Foreskin melanocyte (primary cell): ENCODE measurements at places on chromosomes 1 and 21.

- no peak for DNase-seq
These were observed 15.5 kb upstream of the SFT2D2 start for GRCh38 chr1:168210312-168210711.

- DNase-seq, result no peak
These were observed 450 bp downstream of the ARHGAP30 start for GRCh38 chr1:161069241-161069640.

DNA sequence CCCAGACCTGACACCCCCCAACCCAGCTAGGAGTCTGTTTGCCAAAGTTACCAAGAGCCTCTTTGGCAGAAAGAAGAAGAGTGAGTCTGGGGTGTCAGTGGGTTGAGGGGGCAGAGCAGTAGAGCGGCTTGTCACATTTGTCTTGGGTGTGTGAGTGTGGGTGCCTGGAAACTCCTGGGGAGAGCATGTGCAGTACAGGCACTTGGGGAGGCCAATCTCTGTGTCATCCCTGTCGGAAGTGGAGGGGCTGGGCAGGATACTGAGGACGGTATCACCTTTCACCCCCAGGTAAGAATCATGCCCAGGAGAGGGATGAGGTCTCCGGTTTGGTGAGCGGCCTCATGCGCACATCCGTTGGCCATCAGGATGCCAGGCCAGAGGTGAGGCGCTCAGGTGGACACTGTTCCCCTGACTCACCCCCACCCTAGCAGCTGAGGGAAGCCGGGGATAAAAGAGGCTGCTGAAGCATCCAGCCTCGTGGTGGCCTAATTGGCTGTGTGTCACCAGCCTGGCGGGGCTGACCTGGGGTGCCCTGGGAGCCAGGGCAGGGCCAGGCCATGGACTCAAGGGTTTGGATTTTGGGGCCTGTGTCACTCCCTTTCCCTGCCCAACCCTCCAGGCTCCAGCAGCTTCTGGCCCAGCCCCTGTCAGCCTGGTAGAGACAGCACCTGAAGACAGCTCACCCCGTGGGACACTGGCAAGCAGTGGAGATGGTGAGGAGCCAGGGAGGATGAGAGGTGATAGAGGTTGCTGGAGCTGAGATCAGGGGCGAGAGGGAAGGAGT lies 3.3 kb downstream of the PLK3 start:
- no peak for DNase-seq

GRCh38 chr21:43842742-43843141 lies 22.3 kb upstream of the AGPAT3 start:
- no peak for DNase-seq

DNA sequence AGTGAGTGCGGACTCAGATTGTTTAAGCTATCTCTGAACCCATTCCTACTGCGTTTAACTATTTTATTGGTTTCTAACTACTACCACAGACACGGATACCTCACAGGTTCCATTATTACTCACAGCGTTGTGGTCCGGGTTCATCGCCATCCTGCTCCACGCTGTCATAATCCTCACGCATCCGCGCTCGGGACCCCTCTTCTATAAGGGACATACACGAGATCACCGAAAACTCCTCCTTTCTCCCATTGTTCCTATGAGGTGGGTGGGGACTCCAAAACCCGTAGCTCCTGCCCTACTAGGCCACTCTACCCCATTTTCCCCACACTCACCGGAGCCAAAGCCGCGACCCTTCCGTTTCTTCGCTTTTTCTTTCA lies 610 bp downstream of the RBM8A start:
- DNase-seq, result no peak

GRCh38 chr1:3459051-3459908 lies 4.8 kb downstream of the ARHGEF16 start:
- no peak for DNase-seq

DNA sequence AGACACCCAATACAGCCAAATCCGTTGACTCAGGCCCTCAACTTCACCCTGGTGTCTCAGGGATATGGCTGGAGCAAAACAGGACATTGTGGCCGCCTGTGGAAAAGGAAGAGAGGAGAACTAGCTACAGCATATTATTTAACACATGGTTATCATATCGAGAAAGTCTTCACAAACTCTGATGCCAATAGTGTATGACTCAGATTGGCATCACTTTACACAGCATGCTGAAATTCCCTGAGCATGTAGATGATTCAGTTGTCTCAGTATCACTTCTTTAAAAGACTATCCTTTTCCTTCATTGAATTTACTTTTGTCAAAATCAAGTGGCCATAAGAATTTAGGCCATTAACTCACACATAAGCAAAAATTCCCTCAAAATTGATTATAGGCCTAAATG lies 20.1 kb downstream of the HSD3B2 start:
- DNase-seq, result no peak

- no peak for DNase-seq
These were observed 52.7 kb downstream of the NPHP4 start for GRCh38 chr1:5939271-5940170.

DNA sequence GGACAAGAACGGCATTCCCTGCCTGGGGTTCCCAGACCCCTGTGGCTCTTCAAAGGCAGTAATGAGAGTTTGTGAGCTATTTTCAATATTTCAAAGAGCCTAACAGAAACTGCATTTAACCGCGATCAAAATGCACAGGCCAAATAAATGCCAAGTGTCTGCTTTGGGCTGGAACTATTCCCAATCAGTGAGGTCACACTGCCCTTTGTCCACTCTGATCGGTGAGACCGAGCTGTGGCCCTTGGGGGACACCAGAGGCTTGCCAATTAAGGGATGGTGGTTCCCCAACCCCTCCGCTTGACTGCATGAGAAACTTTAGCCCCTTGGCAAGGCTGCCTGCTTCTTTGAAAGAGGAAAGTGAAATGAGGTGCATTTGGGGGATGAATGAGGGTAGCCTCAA lies 20.3 kb downstream of the CSMD2 start:
- no peak for DNase-seq

GRCh38 chr1:167412920-167413319 lies 105.4 kb downstream of the CD247 start:
- no peak for DNase-seq

DNA sequence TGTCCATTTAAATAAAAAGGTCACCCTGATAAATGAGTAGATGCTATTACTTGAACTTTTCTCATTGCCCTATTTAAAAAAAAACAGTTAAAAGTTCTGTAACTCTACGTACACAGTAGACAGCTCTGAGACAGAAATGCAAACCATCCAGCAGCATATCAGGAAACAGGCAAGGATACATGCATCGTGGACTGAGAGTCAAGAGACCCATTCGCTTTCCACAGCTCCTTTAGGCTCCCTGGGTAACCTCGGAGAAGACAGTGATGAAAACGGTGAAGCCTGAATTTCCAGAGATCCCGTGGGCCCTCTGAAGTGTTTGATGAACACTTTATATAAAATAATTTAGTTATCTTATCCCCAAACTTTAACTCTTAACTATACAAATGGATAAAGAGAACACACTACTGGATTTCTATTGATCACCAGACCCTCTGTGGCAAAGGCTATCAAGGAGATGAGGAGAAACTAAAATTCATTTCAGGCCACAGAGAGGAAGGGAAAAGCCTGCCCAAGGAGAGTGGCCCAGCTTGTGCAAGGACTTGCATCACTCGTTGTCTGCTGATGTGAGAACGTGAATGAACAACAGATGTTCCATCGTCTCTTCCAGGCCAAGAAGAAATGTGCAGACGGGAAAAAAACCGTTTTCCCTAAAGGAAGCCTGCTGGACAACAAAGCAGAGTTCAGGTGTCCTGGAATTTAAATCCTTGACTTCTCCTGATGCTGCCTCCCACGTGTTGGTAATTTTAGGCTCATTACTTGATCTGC lies 131.0 kb downstream of the TGFBR3 start:
- no peak for DNase-seq

DNA sequence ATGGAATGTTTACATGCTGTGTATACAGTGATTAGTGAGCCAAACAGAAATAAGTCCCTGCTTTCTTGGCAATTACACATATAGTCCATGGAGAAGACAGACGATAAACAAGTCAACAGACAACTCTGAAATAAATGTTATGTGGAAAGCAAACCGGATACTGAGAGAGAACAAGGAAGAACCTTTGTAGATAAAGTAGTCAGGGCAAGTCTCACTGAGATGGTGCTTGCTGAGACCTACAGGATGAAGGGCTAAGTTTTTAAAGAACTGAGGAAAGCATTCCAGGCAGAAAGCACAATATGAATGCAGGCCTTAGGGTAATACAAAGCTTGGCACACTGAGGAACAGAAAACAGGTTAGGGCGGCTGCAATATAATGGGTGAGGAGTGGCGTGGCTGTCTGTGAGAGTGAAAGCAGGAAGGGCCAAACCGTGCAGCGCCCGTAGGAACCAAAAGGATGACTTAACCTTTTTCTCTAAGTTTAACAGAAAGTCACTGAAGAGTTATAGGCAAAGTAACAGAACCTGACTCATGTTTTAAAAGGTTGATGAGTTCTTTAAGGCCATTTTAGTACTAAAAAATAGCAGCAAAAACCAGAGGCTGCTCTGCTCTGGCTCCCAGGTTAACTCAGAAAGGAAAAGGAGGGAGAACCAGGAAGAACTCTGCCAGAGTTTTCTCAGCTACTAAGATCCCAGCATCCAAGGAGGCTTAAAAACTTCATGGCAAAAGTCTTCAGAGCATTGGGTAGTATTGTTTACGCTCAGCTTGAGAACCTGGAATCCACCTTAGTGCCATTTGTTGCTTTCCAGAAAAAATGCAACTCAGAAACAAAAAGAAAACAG lies 8.7 kb upstream of the TTF2 start:
- DNase-seq, result no peak

DNA sequence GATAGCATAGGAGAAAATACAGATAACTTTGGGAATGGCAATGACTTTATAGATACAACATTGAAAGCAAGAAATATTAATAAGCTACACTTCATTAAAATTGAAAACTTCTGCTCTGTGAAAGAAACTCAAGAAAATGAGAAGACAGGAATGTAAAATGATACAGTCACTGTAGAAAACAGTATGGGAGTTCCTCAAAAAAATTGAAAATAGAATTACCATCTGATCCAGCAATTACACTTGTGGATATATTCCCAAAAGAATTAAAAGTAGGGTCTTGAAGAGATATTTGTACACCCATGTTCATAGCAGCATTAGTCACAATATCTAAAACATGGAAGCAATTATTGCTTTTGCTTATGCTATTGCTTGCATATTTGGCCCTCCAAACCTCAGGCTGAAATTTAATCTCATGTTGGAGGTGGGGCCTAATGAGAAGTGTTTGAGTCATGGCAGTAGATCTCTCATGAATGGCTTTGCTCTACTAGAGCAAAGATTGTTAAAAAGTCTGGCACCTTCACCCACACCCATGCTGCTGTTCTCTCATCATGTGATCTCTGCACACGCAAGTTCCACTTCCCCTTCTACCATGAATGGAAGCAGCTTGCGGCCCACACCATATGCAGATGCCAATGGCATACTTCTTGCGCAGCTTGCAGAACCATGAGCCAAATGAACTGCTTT lies 15.3 kb upstream of the AHCYL1 start:
- DNase-seq, result no peak

- DNase-seq, result no peak
These were observed 10.8 kb downstream of the DPT start for GRCh38 chr1:168717906-168718891.

DNA sequence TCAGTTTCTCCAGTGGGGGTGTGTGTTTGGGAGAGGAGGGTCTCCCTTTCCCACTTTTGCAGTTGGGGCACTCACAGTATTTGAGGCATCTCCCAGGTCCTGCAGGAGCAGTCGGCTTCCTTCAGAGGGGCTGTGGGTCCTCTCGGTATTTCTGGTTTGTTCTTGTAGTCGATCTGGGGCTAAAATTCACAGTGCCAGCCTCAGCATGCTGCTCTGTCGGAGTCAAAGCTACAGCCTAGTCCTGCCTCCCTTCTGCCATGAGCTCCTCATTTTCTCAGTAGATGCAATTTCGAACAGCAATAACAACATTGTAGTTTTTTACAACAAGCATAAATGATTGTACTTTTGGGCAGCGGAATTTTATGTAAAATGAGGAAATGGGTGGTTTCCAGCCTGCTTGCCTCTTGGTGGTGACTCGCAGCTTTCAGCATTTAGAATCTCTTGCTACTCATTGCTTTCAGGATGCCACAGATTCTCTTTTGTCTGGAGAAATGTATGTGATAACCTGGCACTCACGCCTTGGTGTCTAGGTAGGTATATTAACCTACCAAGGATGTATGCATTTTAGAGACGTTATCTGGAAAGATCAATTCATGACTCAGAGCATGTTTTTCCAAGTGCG lies 82.4 kb upstream of the C21orf91 start:
- DNase-seq, result no peak

DNA sequence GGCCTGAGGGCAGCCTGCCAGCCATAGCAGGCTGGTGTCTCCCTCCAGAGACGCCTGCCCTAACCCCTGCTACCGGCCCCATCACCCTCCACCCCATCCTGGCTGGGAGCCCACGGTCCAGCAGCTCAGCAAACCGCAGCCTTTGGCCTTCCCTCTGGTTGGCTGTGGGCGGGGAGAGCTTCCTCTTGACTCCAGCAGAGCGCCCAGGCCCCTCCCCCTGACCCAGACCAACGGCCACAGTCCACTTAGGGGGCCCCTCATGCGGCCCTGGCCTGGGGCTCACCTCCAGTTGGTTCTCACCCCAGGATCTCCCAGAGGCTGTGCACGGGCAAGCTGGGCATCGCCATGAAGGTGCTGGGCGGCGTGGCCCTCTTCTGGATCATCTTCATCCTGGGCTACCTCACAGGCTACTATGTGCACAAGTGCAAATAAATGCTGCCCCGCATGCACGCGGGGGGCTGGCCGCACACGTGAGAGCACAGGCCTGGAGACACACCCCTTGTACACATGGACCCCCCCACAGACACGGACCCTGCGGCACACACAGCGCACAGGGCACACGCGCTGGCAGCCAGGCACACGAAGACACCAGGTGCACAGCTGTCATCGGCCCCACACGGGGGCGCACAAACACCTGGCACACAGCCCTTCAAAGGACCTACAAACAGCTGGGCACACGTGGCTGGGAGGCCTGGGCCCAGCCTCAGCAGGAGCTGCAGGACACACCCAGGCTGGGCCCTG lies 3.1 kb downstream of the SMIM1 start:
- DNase-seq, result peak; percentile 23

DNA sequence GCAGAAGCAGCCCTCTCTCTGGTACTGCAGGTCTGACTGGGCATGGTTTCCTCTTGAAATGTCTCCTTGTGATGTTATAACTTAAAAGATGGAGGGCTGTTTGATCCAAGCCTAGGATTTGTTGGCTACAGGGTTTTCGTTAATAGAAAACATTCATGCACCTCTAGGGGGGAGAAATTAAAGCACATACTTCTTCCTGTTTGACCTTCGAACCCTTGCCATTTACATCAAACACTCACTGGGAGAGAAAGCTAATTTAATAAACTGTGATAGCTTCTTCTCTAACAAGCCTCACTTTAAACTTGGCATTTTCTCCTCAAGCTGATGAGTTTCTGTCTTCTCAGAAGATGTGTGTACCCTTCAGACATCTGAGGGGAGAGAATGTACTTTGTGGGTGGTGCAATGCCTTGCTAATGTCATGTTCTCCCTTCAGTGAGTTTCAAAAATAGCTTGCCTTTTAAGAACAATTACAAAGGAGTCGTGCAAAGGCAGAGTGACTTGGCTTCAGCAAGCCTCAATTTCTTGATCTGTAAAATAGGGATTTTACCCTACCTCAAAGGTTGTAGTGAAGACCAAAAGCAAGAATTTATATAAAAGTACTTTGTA lies 20.4 kb downstream of the CACHD1 start:
- DNase-seq, result no peak
